Skin of body (tissue), 3 donors: ENCODE measurements at places on chromosomes 13 and 19. TPM values are rescaled to one million over a fixed set of nuclear protein-coding genes. Genes with fewer than 3 reads are reported as not detected.

The ZSCAN5A gene
- 4.0 TPM for total RNA-seq

The CASP14 gene
- total RNA-seq, result 29.3 TPM

The CBY2 gene
- not detected for total RNA-seq

The ATP1A3 gene
- not detected for total RNA-seq

The FOXO1 gene
- 23.9 TPM for total RNA-seq

The SMAD9 gene
- 11.2 TPM for total RNA-seq

The CYP2A13 gene
- 0.10 TPM for total RNA-seq
